ENCODE measurements at places on chromosomes 13 and 19. TPM values are rescaled to one million over a fixed set of nuclear protein-coding genes. Genes with fewer than 3 reads are reported as not detected.
A peak's percentile ranks its signal among the peaks of the same experiment; 100 is the strongest.

DNA sequence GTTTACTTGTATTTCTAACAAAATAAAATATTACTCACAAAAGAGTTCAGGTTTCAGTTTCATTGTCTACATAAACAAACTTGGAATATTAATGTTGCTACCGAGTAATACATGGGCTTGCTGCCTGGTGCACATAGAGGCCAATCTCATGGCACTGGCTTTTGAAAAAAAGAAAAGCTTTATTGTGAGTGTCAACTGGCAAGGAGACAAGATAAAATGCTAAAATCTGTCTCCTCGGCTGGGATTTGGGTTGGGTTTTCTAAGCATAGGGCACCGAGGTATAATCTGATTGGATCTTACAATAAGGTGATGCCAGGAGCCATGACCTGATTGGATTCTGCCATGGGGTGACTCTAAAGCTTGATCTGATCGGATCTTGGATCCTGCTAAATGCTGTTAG is 1519.9 kb upstream of the MIR17HG start:
- DNase-seq, result no peak

DNA sequence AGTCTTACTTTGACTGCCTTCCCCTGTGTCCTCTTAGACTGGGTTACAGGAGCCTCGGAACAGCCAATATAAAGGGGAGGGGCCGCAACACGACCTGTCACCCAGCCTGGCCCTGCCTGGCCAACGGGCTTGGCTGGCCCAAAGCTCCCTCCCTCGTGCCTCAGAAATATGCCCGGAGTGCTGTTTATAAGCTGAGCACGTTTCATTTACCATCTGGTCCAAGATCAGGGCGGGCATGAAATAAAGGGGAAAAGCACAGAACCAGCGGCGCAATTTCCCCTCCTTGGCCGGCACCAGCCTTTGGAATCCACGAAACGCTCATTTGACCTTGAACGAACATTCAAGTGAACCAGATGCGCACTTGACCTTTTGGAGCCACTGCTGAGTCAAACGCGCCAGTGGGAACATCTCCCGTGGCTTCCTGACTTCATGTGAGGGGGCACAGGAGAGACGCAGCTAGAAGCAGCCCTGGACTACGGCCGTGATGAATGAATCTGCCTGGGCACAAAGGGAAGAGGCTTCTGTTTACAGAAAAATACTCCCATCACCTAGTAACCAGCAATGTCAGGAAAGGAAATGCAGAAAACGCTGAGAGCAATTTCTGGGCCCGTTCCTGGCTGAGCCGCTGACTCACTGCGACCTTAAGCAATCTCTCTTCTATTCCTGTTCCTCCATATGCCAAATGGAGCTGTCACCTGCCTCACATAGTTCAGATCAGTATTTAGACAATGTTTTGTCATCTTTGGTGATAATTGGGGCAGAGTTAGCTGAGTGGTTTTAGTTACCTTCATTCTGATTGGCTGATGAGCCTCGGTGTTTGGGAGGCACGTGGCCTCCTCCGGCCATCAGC is 53.3 kb downstream of the RFX2 start:
- DNase-seq, result no peak

- DNase-seq, result no peak
These were observed 60.7 kb downstream of the PAN3 start for GRCh38 chr13:28199089-28199488.

- DNase-seq, result no peak
These were observed 254.3 kb upstream of the PRR20A start for GRCh38 chr13:56886398-56886797.

DNA sequence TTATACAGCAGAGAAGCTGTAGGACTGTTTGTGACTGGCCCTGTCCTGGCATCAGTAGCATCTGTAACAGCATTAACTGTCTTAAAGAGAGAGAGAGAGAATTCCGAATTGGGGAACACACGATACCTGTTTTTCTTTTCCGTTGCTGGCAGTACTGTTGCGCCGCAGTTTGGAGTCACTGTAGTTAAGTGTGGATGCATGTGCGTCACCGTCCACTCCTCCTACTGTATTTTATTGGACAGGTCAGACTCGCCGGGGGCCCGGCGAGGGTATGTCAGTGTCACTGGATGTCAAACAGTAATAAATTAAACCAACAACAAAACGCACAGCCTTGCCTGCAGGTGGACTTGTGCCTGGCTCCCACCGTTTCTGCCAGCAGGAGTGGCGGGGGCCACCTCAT is 27.3 kb upstream of the LDLR start:
- no peak for DNase-seq

DNA sequence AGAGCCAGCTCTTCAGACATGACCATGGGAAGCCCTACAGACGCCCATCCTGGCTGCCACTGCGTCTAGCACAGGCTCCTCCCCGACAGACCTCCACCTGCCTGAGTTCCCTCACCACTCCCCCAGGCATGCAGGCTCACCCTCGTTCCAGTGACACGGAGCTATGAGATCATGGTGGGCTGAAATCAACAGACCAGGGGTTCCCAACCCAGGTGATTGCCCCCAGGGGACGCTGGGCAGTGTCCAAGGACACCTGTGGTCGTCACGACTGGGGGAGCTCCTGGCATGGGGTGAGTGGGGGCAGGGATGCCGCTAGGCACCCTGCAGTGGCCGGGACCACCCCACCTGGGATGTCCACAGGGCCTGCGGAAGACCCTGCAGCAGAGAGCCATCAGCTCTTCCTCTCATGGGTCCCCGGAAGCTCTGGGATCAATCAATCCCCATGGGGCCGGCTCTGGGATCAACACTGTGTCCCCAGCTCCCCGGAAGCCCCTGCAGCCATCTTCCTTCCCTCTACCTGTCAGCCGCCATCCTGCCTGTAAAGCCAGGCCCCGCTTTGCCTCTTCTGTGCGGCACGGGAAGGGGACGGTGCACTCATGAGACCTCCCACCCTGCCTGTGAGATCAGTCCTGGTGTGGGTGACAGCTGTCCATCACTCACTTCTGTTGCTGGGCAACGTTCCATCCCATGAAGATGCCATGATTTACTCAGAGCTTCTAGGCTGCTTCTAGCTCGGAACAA is 12.8 kb upstream of the MADCAM1 start:
- DNase-seq, result no peak

- DNase-seq, result no peak
These were observed 35.0 kb upstream of the ALOX5AP start for GRCh38 chr13:30700364-30700763.

- DNase-seq, result no peak
These were observed 23.6 kb downstream of the CEACAM8 start for GRCh38 chr19:42571116-42571515.

- DNase-seq, result peak; percentile 11
These were observed 1395.8 kb downstream of the EFNB2 start for GRCh38 chr13:105139380-105140285.

- no peak for DNase-seq
These were observed 17.7 kb downstream of the POLRMT start for GRCh38 chr19:615619-616018.

GRCh38 chr13:104553186-104553585 is 1487.0 kb upstream of the SLC10A2 start:
- no peak for DNase-seq

DNA sequence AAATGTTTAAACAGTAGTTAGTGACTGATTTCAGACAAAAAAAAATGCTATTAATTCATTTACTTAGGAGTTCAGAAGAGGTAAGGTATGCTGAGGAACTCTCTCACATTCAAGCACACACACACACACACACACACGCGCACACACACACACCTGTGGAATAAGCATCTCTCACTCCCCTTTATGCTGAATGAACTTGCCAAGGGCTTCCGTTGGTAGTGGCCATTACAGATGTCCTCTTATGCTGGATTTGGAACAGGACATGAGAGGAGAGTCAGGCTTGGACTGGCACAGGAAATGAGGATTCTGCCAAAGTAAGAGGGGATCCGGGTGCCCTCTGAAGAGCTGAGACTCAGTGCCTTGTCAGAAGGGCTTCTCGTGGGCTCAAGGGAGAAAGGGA is 463.4 kb upstream of the MIR17HG start:
- DNase-seq, result no peak

- DNase-seq, result no peak
These were observed 135.7 kb downstream of the CRYL1 start for GRCh38 chr13:20389696-20390525.

DNA sequence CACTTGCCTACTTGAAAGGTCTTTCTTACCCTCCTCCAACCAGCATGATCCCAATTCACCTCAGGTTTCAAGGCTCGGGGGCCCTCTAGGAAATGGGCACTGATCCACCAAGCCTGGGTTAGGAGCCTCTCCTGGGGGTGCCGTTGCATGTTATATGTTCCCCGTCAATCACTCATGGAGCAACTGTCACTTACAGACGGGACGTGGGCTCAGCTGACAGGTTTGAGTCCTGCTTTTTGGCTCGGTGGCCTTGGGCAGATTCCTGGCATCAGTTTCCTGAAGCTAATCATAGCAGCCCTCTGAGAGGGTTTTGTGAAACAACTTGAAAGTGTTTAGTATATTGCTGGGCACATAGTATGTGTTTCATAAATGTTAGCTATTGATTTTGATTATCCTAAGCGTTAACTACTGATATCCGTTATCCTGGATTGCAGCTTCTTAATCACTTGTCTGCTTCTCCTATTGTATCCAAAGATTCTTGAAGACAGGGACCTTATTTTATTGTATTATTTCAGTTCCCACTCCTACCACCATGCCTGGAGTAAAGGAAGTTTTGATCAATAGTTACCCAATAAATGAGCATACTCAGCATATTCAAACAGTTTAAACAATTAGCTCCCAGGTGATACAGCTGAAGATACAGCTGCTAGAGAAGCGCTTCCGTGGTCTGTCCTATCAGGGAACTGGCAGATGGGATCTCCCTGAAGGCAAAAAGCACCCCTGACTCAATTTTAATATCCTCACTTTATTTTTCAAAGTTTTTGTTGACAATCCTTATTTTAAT is 57.9 kb downstream of the RFC3 start:
- no peak for DNase-seq

GRCh38 chr19:36837906-36838783 is at the start of gene ZNF790:
Gene ZNF790 (minus strand): TSS chr19:36838387. CDS start chr19:36825619, 12,768 bp downstream.
- DNase-seq, result peak; percentile 90

DNA sequence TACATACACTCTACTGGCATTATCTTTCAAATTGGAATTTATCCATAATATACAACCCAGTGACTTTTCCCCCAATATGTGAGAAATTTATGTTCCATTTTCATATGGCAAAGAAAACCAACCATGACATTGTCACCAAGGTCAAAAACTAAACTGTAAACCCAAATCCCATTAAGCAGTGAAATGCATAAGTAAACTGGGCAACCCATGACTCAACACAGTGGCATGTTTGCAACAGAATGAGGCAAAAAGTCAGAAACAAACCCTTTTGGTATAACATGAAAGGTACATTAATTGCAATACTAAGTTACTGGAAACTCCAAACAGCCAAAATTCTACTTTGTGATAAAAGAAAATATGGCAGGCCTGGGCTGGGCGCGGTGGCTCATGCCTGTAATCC is 4.9 kb downstream of the ZNF878 start:
- DNase-seq, result no peak

DNA sequence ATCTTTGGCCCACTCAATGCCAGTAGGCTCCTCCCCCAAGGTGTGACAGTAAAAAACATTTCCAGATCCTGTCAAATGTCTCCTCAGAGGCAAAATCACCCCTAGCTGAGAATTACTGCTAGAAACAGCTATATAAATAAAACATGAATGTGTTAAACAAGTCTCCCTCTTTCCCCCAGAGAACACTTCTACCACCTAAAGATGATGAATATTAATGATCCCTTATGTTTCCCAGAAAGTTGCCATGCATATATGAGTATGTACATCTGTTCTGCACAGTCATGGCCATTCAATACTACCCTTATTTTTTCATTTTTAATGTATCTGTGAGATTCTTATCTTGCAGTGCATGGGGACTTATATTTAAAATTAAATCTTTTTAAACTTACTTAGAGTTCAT is 230.0 kb downstream of the SHISA2 start:
- no peak for DNase-seq

DNA sequence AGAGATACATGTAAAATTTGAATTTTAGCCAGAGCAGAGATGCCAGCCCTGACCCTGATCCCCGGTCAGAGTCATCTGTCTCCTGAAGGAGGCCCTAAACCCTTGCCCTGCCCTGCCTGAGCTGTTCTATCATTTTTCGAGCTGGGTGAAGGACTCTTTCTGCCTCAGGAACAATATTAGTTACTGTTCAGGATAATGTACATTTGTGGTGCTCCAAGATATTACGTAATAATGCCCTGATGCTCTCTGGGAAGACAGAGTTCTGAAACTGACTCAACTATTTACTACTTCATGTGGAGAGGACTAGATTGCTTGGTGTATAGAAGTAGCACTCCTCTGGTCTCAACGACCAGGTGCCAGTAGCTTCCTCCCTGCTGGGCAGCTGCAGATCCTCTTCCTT is 37.9 kb upstream of the UBL3 start:
- DNase-seq, result no peak

DNA sequence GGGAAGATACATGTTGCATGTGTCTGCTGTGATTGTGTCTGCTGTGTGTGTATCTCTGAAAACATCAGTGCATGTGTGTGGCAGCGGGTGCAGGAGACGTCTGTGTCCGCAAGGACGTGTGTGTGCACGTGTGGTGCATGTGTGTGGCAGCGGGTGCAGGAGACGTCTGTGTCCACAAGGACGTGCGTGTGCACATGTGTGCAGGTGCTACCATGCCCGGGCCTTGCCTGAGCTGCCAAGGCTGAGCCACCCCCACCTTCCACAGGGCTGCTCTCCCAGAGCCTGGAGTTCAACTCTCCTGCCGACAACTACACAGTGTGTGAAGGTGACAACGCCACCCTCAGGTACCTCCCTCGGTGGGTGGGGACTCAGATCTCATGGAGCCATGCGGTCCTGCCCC is 10.4 kb downstream of the IGLON5 start:
- no peak for DNase-seq

- peak; percentile 86 for DNase-seq
These were observed 132.7 kb downstream of the ZDHHC20 start for GRCh38 chr13:21326155-21327031.

- DNase-seq, result no peak
These were observed 68.4 kb downstream of the ZIC5 start for GRCh38 chr13:99903140-99903539.

DNA sequence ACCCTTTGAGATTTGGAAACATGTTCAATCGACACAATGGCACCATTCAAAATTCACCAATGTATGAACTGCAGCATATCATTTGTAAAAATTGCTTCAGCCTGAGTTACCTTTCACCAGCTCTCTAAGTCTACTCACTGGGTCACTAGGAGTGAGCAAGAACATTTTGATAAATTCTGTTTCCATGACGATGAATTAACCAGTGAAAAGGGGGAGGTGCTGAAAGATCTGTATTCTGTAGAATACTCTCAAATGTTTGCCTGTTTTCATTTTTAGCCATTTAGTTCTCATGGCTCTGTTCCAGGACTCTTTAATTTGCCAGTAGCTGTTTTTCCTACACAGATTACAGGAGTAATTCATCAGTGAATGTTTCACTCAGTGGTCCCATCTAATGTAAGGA is 883.4 kb downstream of the DIAPH3 start:
- DNase-seq, result no peak

The VMAC gene
- 3.3 TPM for total RNA-seq

The ZNF440 gene
- 10.9 TPM for total RNA-seq

The CDC42EP5 gene
- total RNA-seq, result 19.8 TPM

The ZNF560 gene
- 5.8 TPM for total RNA-seq

The WTIP gene
- 18.1 TPM for total RNA-seq

The S1PR2 gene
- 13.2 TPM for total RNA-seq

The ZNF573 gene
- 12.7 TPM for total RNA-seq

The LCP1 gene
- 3.7 TPM for total RNA-seq

The SMAD9 gene
- total RNA-seq, result 0.71 TPM

The SIGLEC14 gene
- total RNA-seq, result not detected

The C1QTNF9B gene
- total RNA-seq, result not detected

The PRKD2 gene
- 100 TPM for total RNA-seq

The ZNF562 gene
- 23.1 TPM for total RNA-seq
